ENCODE measurements at places on chromosomes 6 and 20. TPM values are rescaled to one million over a fixed set of nuclear protein-coding genes. Genes with fewer than 3 reads are reported as not detected.

Gene KHDC1
- 2.0 TPM for total RNA-seq

GRCh38 chr20:58146081-58146745 lies 82.2 kb downstream of the ANKRD60 start:
- DNase-seq: peak; percentile 13

Gene EGFL8
- 312 TPM for total RNA-seq

DNA sequence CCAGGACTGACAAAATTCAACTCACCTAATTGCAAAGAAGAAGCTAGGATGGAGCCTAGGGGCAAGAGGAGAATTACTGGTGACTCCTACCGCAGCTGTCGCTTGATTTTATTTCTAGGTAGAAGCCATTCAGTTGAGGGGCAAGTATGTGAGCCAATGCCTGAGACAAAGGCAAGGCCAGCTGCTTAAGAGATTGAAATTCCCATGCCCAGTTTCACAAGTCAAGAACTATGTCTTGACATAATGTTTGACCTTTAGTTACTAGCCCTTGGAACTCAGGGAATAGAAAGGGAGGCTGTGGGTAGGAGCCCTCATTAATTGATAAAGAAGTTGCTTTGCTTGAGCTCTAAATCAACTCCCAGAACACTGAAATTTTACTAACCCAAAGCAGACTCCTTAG lies 54.0 kb downstream of the GPR63 start:
- no peak for DNase-seq

DNA sequence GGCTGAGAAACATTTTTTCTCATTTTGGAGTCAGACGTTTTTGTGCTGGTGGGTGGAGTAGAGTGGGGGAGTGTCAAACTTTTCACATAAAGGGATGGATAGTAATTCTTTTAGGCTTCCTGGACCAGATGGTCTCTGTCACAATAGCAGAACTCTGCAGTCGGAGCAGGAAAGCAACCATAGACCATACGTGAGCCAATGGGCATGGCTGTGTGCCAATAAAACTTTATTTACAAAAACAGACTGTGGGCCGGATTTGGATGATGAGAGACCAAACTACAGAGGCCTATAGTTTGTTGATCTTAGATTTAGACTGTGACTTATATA lies 70.8 kb upstream of the SLC22A23 start:
- no peak for DNase-seq

DNA sequence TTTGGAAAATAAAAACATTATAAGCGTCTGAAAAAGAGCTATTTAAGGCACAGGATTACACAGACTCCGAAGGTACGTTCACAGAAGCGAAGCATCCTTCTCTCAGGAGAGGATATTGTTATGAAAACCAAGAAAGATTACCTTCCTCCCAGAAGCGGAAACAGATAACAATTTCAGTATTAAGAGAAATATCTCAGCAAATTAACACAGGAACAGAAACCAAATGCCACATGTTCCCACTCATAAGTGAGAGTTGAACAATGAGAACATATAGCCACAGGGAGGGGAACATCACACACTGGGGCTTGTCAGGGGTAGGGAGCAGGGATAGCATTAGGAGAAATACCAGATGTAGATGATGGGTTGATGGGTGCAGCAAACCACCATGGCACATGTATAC lies 109.7 kb downstream of the CDK19 start:
- no peak for DNase-seq

GRCh38 chr20:57656252-57656820 lies 36.1 kb upstream of the ZBP1 start:
- peak; percentile 47 for DNase-seq

Gene CST4
- not detected for total RNA-seq

Gene GRIK2
- total RNA-seq: 12.8 TPM

GRCh38 chr20:58657986-58658385 lies 6.9 kb downstream of the STX16 start:
- DNase-seq: no peak

GRCh38 chr6:156437121-156437879 lies 339.9 kb upstream of the ARID1B start:
- DNase-seq: no peak

DNA sequence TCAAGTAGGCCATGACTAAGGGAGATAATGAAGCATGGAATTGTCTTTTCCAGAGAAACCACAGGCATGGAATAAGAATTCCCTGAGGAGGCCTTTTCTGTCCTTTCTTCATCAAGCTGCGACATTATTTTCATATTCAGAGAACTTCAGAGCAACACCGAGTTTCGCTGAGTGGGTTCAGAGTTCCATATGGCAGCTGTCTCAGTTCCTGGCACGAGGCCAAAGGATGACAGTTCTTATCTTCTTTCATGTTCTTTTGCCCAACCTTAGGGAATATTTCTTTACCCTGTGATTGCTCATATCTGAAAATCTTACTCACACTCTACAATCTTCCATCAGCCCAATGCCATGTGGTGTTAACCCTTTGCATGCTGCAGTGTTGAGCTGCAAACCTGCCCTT lies 135.3 kb upstream of the BMP2 start:
- DNase-seq: peak; percentile 60

Gene SLCO4A1
- total RNA-seq: 31.1 TPM

Gene ACTR5
- 8.5 TPM for total RNA-seq

DNA sequence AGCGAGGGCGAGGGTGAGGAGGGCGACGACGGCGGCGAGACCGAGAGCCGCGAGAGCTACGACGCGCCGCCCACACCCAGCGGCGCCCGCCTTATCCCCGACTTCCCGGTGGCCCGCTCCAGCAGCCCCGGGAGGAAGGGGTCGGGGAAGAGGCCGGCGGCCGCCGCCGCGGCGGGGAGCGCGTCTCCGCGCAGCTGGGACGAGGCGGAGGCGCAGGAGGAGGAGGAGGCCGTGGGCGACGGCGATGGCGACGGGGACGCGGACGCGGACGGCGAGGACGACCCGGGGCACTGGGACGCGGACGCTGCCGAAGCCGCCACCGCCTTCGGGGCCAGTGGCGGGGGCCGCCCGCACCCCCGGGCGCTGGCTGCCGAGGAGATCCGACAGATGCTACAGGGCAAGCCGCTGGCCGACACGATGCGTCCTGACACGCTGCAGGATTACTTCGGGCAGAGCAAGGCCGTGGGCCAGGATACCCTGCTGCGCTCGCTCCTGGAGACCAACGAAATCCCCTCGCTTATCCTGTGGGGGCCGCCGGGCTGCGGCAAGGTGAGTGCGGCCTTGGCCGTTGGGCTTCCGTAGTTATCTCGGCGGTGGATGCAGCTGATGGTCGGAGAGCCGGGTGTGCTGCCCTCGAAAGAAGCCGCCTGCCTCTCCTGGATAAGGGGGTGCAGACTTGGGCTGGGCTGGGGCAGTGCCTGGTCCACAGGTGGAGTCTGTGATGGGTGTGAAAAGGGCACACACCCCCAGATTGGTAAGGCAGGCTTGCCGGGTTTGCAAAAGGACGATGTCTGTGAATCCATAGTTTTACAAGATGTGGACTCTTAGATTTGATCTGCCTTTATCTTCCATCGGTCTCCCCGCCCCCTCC lies 938 bp downstream of the WRNIP1 start:
- peak; percentile 69 for DNase-seq

Gene MYCT1
- total RNA-seq: 20.6 TPM

Gene GSTA4
- 24.1 TPM for total RNA-seq

DNA sequence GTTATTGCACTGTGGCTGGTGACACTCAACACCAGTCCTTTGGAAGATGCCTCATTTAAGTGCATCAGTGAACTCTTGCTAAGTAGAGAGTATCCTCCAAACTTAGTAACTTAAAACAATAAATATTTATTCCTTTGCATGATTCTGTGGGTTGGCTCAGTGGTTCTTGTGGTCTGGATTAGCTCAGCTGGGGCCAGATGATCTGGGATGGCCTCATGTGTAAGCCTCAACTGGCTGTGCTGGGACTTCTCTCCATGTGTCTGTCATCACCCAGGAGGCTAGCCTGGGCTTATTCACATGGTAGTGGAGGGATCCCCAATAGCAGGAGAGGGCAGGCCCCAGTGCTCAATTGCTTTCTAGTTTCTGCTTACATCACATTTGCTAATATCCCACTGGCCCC lies 8.3 kb downstream of the LRRN4 start:
- no peak for DNase-seq

DNA sequence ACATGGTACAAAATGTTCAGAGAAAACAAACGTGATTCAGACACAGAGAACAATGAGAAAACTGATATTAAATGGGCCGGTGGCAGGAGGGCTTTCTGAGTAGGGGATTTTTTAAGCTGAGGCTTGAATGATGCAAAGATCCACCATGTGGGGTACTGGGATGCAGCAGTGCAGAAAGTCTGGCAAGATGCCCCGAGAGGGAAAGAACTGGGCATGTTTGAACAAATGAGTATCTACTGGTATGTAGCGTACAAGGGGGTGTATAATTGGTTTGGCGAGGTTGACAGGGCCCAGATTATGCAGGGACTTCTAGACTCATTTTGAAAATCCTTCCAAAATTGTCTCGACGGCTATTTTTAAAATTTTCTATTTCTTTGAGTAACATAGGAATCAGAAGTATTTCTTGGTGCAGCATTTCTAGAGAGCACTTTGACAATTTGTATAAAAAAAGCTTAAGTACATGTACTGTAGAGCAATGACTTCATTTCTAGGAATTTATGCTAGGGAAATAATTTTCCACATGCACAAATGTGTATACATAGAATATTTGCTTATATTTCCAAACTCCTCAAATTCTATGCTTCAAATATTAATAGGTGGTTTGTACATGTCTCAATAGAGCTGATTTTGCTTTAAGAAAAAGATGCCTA lies 119.6 kb upstream of the DOK5 start:
- DNase-seq: no peak

Gene AKIRIN2
- total RNA-seq: 49.0 TPM

Gene ISM1
- total RNA-seq: 24.1 TPM

GRCh38 chr6:143555071-143555492 lies 43.6 kb upstream of the FUCA2 start:
- no peak for DNase-seq

DNA sequence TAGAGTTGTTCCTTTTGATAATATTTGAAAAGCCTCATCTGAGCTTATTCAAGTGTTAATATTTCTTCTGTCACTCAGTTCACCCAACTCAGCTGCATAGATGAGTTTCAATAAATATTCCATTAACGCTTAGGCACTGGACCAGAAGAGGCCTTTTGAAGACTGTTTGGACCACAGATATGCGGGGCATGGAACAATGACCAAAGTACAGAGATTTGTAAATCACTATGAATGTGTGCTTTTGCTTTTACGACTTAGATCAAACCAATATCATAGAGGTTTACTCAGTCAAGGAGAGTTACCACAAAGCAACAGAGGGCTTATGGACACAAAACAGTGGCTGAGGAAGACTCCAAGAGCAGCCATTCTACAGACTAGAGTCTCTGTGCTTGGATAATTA lies 99.9 kb downstream of the RTN4IP1 start:
- no peak for DNase-seq

DNA sequence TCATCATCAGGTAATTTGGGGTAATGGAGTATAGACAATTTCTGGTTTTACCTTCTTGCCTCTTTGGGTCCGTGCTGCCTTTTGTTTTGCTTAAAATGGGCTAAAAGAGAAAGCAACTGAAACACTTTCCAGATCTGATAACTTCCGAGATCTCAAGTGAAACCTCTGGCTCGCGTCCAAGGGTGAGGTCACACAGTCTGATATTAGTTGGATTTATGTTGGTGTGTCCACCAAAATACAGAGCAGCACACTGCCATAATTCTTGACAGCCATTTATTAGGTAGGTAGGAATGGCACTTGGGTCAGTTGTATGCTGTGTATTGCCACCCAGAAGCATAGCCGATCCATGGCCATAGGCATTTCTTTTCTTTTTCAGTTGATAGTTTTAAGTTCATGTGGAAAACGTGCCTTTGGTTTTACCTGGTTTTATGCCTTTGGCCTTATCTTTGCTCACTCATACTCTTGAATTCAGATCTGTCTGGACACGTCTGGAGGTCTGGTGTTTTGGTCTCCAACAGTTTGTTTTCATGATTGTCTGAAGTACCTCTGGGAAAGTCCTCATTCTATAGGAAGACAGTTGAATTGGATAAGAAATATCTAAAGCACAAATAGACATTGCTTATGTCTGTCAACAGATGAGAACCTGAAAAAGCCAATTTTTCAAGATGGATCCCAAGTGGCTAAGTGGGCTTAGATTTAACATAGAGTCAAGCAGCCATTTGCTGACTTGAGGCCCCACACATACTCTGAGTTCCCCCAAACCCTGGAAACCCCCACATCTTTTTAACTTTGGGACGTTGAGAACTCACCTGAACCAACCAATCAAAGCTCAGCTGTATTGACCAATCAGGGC lies 320.8 kb downstream of the SOX4 start:
- DNase-seq: peak; percentile 78

DNA sequence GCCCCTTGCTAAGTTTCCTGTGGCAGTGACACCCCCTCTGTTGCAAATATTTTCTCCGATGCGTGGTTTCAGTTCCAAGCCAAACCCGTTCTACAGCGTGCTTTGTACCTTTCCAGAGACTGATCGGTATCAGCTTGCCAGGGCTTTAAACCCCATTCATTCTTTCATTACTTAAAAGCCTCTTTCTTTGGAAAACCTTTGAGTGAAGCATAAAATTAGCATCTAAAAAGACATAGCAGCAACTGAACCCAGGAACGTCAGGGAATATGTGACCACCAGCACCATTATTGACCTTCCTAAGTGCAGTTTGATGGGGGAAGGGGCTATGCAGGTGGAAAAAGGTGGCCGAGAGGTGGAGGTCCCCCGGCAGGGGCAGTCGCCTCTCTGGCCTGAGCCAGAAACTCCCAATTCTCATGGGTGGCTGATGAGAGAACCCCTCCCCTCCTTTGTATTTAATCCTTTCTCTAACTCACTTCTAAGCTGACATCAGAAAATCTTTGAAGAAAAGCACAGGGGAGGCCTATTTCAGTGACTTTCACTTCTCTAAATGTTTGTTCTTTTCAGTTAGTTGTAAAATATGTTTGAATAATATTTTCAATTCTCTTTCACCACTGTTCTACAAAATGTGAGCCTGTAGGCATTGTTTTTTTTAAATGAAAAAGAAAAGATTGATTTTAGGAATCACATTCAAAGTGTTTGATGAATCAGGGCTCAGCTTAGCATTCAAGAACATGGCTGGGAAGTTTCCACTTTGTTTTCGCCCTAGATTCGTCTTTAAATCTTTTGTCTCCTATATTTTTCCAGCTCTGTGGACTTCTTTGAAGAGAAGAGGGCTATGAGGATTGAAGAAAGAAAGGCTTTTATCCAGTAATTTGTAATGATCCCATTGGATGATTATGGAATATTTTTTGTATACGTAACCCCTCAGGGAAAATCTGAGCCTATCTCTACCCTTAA lies 89.2 kb downstream of the RSPH3 start:
- no peak for DNase-seq

DNA sequence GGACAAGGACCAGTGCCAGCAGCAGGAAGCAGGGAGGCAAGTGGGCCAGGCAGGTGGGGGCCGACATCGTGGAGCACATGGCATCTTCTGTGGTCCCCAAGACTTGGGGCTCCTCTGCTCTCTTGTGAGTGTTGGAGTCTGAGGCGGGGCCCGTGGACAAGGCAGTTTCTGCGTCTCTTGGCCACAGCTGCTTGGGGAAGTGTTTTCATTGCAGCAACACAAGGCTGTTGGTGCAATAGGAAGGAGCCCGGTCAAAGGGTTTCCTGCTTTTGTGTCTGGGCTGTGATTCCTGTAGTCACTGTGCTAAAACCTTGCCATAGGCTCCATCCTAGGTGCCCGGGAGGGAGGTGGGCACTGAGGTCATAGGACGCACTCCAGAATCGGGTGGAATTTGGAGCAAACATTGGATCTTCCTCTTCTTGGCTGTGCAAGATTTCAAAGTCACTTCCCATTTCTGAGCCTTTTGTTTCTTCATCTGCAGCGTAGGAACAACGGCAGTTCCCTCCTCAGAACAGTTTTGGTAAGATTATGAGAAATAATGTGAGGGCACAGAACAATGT lies at the start of gene SIRPB2:
Gene SIRPB2 (minus strand): TSS at position 140 of the 560 bp plus-strand sequence. CDS start 61 bp downstream, at position 79.
- DNase-seq: peak; percentile 66
